ENCODE measurements at places on chromosomes 12 and 14.
A peak's percentile ranks its signal among the peaks of the same experiment; 100 is the strongest.

GRCh38 chr12:51922146-51922545 is 14.8 kb downstream of the ACVRL1 start:
- DNase-seq: no peak

DNA sequence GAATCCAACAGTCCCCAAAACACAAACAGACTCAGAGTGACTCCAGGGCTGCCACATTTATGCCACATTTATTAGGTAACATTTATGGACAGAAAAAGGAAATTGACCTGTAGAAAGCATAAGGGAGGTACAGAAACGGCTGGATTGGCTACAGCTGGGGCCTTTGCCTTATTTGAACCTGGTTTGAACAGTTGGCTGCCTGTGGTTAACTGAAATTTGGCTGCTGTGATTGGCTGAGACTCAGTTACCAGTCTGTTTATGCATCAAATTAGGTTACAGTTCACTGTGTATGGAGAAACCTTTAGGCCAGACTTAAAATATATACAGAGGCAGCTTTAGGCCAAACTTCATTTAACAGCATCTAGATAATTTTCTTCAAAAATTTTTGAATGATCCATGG is 27.8 kb upstream of the PCNX1 start:
- DNase-seq: no peak

- DNase-seq: peak; percentile 96
Measured at GRCh38 chr12:96237465-96238077, 43.4 kb downstream of the ELK3 start.

DNA sequence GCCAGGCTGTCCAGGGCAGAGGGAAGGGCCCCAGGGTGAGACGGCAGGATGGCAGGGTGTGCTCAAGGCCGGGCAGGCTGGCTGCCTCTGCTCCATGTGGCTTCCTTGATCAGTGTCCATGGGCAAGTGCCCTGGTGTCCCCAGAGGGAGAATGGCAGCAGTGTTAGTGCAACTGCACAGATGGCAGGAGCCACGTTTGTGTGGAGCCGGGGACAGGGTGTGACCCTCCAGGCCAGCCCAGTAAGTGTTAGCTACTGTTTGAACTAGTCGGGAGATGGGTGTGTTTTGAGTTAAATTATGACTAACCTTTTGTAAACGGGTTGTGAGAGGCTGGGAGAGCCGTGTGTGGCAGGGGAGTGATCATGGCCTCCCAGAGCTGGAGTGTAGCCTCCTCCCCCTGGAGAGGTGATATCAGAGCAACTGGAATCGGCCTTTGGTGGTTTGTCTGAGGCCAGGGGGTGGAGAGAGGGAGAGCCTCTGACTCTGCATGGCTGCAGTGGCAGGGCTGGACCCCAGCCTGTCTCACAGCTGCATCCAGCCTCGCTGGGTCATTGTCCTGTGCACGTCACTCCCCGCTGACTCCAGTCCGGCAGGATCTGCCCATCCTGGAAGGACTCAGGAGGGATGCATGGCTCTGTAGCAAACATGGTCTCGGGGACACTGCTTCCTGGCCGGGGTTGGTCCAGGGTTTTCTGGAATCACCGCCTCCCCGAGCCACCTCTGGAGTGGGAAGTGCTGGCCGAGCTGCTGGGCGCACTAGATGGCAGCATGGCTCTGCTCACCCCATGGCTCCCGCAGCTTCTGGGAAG is 27.8 kb downstream of the AACS start:
- DNase-seq: peak; percentile 34

DNA sequence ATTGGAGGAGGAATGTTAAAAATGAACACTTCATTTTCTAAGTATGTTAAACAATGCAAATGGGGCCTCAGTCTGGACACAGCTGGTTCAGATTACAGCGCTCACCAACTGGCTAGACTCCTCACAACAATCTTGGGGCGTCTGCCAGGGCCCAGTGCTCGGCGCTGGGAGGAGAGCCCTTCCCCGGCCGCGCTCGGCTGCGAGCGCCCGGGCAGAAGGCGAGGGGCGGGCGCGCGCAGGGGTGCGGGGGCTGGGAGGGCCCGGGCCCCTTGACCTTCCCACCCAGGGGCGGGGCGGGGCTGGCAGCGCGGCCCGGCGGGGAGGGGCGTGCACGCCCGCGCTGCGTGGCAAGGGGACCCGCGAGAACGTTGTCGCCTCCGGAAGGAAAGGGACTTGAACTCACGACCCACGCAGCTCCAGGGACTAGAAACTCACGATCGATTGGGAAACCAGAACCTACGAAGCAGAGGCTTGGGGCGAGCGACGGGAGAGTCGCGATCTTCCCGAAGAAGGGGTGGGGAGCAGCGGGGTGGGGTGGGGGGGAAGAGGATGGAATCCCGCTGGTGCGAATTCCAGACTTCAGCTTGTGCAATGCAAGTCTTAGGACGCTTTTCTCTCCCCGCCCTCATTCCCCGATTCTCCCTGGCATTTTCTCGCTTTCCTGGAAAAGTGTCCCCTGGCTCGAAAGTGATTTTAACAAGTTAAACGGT is at the start of gene FBLN5:
TSS of gene FBLN5 (minus strand) at position 220 of the 710 bp plus-strand sequence. CDS start 465 bp downstream, outside the sequence.
- peak; percentile 88 for DNase-seq

- DNase-seq: no peak
Measured at GRCh38 chr14:90722590-90722989, 93.6 kb downstream of the TTC7B start.

Measured in cardiac fibroblast (primary cell).